ENCODE measurements at places on chromosomes 1 and 21.

GRCh38 chr1:85553416-85554335 lies 26.9 kb upstream of the CCN1 start:
- no peak for DNase-seq

DNA sequence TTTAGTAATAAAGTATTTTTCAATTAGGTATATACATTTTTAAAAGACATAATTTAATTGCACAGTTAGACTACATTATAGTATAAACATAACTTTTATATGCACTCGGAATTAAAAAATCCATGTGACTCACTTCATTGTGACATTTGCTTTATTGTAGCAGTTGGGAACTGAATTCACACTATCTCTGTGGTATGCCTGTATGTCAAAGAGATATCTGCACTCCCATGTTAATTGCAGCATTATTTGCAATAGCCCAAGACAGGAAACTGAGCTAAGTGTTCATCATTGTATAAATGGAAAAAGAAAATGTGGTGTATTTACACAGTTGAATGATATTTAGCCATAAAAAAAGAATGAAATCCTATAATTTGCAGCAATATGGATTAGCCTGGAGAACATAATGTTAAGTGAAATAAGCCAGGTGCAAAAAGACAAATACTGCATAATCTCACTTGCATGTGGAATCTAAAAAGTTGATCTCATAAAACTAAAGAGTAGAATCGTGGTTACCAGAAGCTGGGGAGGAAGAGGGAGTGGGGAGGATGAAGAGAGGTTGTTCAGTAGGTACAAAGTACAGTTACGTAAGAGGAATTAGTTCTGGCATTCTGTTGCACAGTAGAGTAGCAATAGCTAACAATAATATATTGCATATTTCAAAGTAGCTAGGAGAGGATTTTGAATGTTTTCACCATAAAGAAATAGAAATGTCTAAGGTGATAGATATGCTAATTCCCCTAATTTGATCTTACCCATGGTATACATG lies 64.8 kb downstream of the DPT start:
- DNase-seq: no peak

DNA sequence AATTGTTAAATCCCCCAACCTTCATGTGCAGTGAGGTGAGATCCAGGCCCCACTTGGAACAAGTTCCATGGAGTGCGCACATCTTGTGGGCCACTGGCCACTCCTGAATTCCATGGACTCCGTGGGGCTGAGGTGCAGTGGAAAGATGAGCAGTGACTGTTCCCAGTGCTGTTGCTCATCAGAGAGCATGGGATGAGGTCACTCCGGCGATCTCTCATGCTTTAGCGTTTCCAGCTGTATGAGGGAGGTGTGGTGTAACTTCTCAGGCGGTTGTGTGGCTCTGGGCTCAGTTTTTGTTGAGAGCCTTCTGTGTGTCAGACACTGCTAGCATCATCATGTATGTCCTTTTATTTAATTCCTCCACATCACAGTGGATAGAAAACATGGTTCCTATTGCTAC lies 96.2 kb downstream of the GALNT2 start:
- DNase-seq: peak; percentile 31

DNA sequence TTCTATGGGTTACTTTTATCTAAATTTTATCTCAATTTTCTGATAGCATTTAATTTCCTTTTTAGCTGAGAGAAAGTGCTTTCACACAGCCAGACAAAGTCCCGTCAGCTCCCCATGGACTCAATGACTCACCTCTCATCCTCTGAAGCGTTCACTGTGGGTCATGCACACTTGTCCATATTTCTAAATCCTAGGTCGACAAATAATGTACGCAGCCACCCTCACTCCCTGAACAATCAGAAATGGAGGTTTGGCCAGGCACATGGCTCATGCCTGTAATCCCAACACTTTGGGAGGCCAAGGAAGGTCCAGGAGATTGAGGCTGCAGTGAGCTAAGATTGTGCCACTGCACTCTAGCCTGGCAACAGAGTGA lies 42.4 kb upstream of the COA6 start:
- no peak for DNase-seq

- DNase-seq: no peak
Measured at GRCh38 chr1:41447995-41448770, 36.3 kb downstream of the EDN2 start.

GRCh38 chr1:5509664-5510452 lies 482.4 kb downstream of the NPHP4 start:
- peak; percentile 69 for DNase-seq

DNA sequence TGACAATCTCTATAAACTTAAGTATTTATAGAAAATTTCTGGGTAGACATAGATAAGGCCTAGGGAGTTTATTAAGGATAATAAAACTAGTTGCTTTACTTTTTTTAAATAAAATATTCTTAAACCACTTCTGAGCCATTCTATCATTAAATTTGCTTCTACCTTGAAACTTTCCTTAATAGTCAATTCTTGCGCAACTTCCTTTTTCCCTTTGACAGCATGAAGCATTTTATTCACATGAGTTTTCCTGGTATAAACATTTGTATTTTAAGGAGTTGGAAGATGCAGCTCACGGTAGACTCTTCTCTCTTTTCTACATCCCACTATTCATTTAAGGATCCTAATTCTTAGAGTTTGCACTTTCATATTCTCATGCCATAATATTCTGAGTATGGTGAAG lies 75.8 kb upstream of the DPH5 start:
- no peak for DNase-seq

DNA sequence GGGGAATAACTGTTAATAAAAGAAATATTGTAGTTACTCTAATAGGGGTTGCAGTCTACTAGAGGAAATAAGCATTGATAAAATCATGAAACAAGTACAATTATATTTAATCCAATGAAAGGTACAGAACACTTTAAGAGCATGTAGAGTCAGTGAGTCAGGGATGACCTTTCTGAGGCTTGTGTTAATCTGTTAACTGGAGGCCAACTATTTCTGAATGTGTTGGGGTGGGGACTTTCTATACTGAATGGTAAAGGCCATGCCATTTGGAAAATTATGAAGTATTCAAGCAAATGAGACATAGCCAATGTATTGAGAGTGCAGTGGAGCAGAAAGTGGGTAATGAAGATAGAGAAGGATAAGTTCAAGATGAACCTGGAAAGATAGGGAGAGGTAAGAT lies 646.2 kb downstream of the ADGRL2 start:
- DNase-seq: no peak

GRCh38 chr1:201059871-201060555 lies 36.5 kb upstream of the KIF21B start:
- no peak for DNase-seq

DNA sequence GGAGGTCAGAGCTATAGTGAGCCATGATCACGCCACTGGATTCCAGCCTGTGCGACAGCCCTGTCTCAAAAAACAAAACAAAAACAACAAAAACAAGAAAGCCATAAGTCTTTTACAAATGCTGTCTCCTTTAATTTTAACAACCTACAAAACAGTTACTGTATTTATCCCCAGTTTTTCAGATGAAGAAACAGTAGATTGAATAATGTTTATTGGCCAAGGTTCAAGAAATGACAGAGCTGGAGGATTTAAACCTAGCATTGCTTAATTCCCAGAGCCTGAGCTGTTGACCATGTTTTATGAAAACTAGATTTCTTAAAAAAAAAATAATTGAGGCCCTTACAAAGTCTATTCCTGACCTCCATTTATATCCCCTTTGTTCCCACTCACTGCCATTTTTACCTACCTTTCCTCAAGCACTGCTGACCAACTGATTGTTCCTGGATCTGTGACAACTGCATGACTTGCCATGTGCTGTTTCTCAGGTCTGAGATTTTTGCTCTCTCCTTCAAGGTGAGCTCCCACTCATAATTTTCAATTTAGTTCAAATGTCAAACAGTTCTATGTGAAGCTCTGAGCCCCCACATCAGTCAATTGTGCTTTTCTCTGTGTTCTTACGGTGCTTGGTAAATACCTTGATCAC lies 140.8 kb downstream of the CHRM3 start:
- no peak for DNase-seq

GRCh38 chr21:39610703-39611102 lies 2.0 kb upstream of the B3GALT5 start:
- DNase-seq: no peak

DNA sequence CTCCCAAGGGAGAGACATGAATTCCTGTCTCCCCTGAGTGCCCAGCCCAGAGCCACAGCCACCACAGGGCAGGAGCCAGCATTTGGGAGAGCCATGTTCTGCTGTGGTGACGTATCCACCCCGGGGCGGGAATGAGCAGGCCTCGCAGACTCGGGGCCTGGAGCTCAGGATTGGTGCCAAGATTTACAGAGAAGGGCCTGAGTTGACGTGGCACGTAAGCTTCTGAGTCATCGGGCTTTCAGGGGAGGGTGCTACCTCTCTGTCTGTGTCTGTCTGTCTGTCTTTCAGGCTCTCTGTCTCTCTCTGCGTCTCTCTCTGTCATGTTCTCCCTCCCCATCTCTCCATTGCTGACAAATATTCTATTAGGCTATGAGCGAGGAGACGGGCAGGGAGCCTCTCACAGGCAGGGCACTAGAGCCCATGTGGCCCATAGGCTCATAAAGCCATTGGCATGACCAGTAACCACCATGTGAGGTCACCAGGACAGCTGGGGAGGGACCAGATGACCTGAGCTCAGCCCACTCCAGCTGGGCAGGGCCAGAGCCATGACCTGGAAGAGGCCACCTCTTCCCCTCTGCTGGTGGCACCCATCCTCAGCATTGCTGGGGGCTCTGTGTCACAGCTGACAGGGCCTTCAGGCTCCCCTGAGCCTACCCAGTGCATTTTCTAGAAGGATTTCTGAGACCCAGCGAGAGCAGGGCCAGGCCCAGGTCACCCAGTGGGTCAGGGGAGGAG lies 300.0 kb upstream of the VAMP3 start:
- DNase-seq: no peak

GRCh38 chr1:74471470-74471869 lies 40.9 kb downstream of the LRRC53 start:
- DNase-seq: no peak

GRCh38 chr21:45470773-45471524 lies 66.0 kb downstream of the COL18A1 start:
- no peak for DNase-seq

GRCh38 chr1:240658312-240658960 lies 46.5 kb upstream of the GREM2 start:
- no peak for DNase-seq
